ENCODE measurements at places on chromosomes 6 and 20.

- no peak for DNase-seq
Observed at GRCh38 chr6:41976794-41977484, 35.3 kb upstream of the CCND3 start.

DNA sequence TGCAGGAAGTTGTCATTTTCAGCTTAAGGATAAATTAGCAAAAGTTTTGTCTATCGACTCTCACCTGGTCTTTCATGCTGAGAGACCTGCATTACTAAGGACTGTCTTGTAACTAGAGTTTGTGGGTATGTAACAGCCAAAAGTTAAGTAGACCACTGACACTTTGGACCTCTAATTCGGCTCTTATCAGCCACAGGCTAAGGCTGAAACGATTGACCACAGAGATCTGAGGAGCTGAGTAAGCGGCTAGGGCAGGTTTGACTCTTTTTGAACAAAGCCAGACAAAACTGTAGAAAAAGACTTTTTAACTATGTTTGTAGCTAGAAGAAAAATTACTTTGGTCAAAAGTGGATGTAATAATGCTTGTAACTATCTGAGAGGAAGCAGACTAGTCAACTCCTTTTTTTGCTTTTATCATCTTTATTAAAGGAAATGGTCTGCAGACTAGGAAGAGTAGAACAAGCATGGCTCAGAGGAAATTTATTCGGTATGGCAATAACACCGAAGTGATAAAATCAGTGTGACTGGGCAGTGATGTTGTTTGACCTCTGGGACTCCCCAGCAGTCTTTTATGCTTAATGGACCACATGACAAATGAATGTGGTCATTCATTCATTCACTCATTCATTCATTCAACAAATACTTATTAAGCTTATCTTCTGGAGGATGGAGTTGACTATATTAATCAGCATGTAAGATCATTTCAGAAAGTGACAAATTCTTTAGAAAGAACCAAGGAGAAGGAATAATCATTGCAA lies 725.0 kb upstream of the HS3ST5 start:
- DNase-seq: no peak

- DNase-seq: no peak
Observed at GRCh38 chr6:167811442-167812087, 15.1 kb upstream of the AFDN start.

- DNase-seq: no peak
Observed at GRCh38 chr20:36471885-36472636, 69.3 kb upstream of the MYL9 start.

DNA sequence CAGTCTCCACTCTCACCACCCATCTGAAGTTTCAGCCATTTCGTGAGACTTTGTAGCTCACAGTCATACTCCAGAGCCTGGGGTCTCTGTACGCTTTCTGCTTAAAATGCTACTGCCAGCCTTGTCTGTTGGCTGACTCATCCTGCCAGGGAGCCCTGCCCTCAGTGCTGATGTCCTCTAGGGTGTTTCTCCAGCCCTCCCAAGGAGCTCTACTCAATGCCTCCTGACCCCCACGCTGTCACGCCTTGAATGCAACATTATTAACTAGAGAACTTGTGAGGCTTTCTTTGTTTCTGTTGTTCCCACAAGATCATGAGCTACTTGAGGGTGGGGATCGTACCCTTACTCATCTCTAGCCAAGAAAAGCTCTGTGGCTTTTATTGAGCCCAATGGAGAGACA lies 20.1 kb downstream of the KIF16B start:
- DNase-seq: no peak

- DNase-seq: no peak
Observed at GRCh38 chr20:6595704-6596103, 171.8 kb upstream of the BMP2 start.
